Caki2 (cell line): ENCODE measurements at places on chromosomes 4 and X.

DNA sequence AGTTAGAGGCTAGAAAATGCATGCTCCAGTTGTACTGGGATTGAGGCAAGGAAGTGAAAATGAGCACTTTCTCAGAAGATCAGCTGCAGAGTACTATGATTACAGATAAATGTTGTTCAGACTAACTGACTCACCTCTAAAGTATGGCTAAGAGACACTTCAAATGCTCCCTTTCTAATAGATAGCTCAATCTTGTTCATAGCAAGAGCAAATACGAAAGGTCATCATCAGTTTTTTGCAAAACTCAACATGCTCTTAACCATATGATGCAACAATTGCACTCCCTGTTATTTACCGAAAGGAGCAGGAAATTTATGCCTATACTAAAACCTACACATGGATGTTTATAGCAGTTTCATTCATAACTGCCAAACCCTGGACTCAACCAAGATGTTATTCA, 838.4 kb upstream of the INTU start:
- no peak for DNase-seq

DNA sequence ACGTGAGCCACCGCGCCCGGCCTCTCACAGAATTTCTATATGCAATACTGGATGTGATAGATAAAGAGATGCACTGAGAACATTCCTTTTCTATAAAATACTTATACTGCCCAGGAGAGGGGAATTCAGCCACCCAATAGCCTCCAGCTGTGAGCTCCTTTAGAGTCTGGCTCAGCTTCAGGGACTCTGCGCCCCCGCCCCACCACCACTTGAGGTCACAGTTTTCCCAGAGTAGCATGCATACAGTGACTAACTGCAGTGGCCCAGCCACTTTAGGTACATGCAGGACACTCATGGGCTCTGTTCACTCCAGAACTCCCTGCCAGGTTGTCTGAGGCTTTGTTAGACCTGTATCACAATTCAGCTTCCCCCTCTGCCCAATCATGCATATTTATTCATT, 144.4 kb upstream of the TET2 start:
- DNase-seq, result no peak

GRCh38 chrX:41556958-41557357, 109.8 kb downstream of the NYX start:
- DNase-seq, result no peak

DNA sequence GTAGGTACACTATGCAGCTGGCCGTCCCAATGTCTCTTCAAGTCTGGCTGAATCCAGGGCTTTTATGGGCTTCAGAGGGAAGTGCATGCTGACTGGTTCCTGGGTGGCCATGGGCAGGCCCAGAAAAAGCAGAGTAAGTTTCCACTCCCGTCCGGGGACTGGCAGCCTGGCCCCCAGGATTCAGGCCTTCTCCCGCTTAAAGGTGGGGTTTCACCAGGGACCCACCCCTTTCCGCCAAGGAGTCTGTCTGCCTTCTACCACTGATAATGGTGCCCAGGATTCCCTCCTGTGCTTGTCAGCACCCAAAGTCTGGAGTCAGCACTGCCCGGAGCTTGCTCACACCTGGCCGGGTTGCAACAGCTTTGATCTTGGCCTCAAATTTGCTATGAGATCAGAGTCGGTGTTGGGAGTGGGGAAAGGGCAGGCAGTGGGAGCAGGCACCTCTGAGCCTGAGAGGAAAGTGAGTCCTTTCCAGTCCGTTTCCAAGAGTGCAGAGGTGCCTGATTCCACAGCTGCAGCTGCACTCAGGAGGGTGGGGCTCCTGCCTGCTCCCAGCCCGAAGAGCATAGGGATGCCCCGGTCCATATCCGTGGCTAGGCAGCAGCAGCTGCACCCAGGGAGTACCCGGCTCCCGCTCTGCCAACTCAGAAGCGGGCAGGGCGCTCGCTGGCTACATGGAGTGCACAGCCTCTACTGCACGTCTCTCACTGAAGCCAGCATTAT, 1344.3 kb upstream of the ADGRL3 start:
- no peak for DNase-seq

- peak; percentile 21 for DNase-seq
Observed at GRCh38 chrX:75156531-75156945, 455 bp upstream of the ABCB7 start.

GRCh38 chr4:6372649-6373525, 99.5 kb downstream of the PPP2R2C start:
- DNase-seq, result peak; percentile 16

DNA sequence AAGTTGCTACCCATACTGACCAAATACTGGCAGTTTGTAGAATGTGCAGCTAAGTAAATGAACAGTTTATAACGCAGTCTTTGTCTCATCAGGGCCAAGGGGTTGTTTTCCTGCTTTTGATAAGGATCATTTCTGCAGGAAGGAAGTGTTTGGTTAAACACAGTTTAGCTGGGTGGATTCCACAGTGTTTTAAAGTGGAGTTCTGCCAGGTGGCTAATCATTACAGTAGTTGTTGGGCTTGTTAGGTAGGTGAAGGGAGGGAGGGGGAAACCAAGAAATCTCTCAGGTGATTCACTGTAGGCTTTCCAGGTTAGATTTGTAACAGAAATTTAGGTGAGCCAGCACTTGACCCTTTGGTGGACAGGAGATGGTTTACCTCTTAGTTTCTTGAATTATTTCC, 58.1 kb downstream of the FNIP2 start:
- peak; percentile 62 for DNase-seq

DNA sequence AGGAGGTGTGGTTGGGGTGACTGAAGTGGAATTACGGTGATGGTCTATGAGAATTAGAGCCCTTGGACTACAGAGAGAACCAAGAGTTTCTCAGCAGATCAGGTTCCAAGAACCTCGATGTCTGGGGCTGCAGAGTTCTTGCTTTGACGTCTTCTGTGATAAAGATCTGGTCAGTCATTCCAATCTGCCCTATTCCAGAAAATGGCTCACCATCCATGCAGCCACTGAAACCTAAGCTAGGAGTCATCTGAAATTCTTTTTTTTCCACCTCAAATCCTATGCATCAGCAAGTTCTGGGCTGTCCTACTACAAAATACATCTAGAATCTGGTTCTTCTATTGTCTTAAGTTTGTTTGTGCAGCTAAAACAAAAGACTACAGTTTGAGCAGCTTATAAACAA, 254.4 kb upstream of the PGRMC2 start:
- DNase-seq, result no peak

DNA sequence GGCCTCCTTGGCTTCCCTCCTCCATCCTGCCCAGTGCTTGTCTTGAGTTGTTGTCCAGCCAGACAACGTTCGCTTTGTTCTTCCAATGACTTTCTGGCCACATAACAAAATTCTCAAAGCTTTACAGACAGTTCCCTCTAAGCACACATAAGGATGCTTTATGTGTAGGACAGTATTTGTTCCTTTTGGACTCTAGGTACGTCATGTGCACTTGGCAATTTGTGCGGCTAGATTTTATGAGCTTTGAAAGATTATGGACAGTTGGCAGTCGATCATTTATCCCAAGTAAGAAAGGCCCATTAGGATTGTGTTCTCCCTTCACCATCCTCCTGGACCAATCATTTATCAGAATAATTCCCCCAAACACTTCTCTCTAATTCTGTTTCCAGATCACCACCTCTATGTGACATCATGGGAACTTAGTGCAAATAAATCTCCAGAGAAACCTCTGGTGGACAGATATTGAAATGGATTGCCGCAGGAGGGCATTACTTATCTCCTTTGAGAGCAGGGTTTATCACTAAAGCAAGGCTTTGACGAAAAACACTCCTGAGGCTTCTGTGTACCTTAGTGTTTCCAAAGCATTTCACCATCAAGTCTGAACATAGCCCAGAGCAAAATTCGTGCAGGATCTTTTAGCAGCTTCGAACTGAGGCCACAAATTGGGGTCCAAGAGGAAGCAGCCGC, 77.4 kb upstream of the BMPR1B start:
- DNase-seq, result no peak

GRCh38 chr4:144557404-144557803, 88.6 kb upstream of the HHIP start:
- DNase-seq, result no peak

GRCh38 chr4:109052821-109053220, 249.6 kb downstream of the COL25A1 start:
- no peak for DNase-seq

DNA sequence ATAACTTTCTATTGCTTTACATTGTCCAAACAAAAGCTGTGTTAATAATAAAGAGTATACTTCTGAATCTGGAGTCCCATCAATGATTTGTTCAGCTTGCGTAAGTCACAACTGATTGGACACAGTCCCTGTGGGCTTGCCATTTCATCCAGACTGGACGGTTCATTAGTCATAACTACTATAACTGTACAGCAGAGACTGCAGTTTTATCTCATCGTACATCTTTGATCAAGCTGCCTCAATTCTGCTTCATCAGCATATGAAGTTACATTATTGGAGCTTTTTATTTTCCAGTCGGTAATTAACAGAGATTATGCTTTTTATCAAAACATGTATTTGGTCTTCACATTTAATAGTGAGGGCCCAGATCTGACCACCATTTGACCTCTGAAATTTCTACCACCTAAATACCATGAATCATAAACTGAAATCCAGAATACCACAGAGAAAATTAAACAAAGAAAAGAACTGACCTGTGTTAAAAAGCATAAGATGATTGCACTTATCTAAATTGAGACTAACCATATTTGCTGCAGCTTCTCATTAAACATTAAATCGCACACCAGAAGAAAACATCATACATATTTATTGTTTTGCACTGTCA, 12.5 kb upstream of the MAB21L2 start:
- peak; percentile 78 for DNase-seq

- no peak for DNase-seq
Observed at GRCh38 chr4:26223155-26223554, 97.7 kb upstream of the RBPJ start.

GRCh38 chr4:2604614-2605013, 68.2 kb downstream of the FAM193A start:
- no peak for DNase-seq

- DNase-seq, result no peak
Observed at GRCh38 chrX:41289095-41289494, 44.9 kb upstream of the DDX3X start.

GRCh38 chr4:7391637-7392437, 42.9 kb downstream of the PSAPL1 start:
- no peak for DNase-seq

GRCh38 chr4:126061655-126062054, 746.9 kb downstream of the FAT4 start:
- no peak for DNase-seq

DNA sequence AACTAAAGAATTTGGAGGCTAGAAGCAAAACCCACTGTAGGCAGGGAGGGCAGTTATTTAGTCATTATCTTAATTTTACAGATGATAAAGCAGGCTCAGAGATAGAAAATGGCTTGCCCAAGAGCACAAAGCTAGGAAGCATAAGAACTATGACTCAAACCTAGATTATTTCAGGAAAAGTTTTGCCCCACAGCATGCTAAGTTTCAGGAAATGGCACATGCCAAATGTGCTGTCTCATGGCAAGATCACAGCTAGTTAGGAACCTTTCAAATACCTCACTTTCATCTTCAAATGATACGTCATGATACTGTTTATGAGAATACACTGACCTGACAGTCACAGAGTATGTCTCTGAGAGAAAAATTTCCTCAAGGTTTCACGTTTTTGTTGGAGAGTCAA, 78.5 kb upstream of the SPANXC start:
- DNase-seq, result no peak

- DNase-seq, result peak; percentile 47
Observed at GRCh38 chrX:129654652-129655546, at the start of gene APLN. Gene APLN (minus strand): TSS chrX:129654956. CDS start chrX:129654630, 326 bp downstream.

- DNase-seq, result no peak
Observed at GRCh38 chr4:128853741-128854140, 44.2 kb downstream of the JADE1 start.

GRCh38 chrX:72043636-72044035, 88.1 kb downstream of the RTL5 start:
- DNase-seq, result no peak

- no peak for DNase-seq
Observed at GRCh38 chrX:42934020-42934726, 156.2 kb upstream of the PPP1R2C start.

GRCh38 chr4:61143461-61143860, 56.7 kb upstream of the ADGRL3 start:
- no peak for DNase-seq
